ENCODE measurements at places on chromosomes 16 and 17. TPM values are rescaled to one million over a fixed set of nuclear protein-coding genes. Genes with fewer than 3 reads are reported as not detected.

ARHGDIG gene
- 14.9 TPM for total RNA-seq

PRKCB gene
- total RNA-seq, result 2.5 TPM

DNA sequence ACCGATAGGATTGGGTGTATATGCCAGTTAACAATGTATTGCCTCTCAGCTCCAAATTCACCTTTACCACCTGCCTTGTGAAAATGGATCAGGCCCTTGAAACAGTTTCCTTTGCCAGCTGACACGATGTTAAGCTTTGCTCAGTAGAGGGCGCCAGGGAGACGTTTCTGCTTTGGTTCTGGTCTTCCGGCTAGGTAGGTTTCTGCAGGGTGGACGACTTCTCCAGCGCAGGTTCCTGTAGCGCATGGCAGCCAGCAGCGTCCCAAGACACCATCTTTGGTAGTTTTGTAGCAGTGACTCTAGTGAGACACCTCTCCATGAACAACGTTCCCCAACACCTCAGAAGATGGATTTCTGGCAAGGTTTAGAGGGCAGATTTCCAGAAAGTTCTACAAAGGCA, 24.0 kb downstream of the SYCE1L start:
- no peak for DNase-seq

DNA sequence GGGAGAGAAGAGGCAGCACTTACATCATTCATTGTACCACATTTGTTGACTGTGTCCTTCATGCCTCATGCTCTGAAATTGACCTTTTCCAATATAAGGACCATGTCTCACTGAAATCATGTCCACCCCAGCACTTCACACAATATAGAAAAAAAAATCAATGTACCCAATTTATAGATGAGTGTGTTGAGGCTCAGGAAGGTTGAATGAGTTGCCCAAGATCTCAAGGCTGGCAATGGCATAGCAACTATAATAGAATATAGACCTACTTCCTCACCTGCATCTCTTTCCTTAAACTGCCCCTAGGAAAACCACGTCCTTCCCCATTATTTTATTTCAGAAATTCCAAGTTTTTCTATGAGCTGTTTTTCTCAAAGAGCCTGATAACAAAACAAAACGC, 912 bp upstream of the VAT1L start:
- DNase-seq, result no peak

KRTAP16-1 gene
- not detected for total RNA-seq

DNA sequence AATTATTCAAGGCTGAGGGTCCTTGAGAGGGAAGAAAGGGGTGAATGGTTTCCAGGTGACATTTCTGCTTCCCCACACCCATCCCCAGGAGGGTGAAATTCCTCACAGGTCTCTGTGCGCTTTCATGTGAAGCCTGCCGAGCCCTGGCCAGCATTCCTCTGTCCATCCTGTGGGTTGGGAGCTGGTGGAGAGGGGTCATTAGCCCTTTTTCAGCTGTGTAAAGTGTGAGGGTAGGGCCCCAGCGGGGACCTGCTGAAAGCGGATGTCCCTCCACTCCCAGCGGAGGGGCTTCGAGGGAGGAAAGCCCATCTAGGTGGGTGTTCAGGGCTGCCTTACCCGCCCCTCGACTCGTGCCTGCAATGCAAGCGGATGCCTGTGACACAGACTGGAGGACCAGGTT, 53.3 kb upstream of the DLX4 start:
- no peak for DNase-seq

DNA sequence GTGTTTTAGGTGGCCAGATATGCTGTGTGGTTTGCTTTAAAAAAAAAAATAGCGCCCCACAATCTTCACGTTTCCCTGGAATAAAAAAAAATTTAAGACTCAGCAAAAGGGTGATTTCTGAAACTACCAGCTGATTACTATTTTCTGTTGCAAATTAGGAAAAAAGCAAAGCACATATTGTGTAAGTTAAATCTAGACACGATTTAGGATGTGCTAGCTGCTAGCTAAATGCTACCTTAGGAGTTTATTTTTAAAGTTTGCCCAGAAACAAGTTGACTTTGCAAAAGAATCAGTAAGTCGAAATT, 944 bp upstream of the MARF1 start:
- no peak for DNase-seq

TSNAXIP1 gene
- total RNA-seq, result 0.37 TPM

All from left ventricle myocardium superior (tissue), 1 donor.